ENCODE measurements at places on chromosomes 4 and X.

- no peak for DNase-seq
These were observed 62.2 kb upstream of the IL13RA1 start for GRCh38 chrX:118665204-118665603.

DNA sequence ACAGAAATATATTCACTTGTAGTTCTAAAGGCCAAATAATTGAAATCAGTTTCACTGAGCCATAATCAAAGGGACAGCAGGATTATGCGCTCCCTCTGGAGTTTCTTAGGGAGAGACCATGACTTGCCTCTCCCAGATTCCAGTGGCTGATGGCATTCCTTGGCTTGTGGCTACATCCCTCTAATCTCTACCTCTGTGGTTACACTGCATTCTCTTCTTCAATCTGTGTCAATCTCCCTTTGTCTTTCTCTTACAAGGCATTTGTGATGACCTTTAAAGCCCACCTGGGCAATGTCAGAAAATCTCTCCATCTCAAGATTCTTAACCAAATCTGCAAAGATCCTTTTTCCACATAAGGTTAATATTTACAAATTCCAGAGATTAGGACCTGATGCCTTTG, 260.2 kb downstream of the UNC5C start:
- DNase-seq = no peak

DNA sequence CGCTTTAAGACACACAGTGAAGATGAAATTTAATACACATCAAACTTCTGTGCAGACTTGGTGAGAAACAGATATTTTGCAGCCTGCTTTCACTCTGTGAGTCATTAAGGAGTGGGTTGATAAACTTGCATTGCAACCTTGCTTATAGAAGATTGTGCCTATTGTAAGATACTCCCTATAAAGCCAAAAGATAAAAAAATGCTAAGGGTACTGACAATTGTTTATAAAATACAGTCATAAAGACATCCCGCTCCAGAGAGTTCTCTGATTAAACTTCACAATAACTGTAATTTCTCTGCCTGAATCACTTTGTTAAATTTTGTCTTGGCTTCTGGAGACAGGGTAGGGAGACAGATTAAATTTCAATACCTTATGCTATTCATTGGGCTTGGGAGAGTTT, 49.1 kb downstream of the GALNT7 start:
- DNase-seq = no peak

- no peak for DNase-seq
These were observed 58.9 kb downstream of the DOCK11 start for GRCh38 chrX:118554511-118554910.

GRCh38 chr4:165774326-165774725, 98.7 kb upstream of the TLL1 start:
- no peak for DNase-seq

DNA sequence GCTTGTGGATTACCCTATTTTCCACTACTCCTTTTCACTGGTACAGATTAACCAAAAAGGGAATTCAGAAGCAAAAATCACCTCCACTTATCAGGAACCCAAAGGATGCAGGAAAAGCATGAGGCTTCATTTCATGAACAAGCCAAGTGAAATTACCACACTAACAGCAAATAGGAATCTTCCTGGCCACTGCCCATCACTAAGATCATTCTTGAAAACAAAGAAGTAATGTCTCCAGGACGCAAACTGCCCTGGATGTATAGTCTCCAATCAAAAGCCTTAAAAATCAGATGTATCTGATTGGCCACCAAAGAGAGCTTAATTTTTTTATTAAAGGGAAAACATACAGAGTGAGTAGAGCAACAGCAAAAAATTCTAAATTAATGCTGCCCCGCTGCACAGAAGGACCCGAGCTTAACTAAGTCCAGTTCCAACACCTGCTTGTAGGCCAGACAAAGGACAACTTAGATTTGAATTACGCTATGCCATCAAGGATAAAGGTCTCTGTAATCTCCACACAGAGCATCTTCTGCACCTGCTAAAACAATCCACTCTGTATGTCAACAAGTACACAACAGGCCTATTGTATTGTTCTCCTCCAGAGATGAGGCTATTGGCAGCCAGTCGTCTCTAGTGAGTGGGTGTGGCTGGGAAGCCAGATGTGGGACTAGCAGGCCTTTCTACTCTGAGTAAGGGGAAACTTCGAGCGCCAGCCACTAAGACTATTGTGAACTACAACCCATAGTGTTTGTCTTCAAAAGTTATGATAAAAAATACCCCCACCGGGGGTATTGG, 12.4 kb downstream of the ZDHHC9 start:
- no peak for DNase-seq

GRCh38 chrX:50180073-50180940, 20.5 kb downstream of the AKAP4 start:
- no peak for DNase-seq

DNA sequence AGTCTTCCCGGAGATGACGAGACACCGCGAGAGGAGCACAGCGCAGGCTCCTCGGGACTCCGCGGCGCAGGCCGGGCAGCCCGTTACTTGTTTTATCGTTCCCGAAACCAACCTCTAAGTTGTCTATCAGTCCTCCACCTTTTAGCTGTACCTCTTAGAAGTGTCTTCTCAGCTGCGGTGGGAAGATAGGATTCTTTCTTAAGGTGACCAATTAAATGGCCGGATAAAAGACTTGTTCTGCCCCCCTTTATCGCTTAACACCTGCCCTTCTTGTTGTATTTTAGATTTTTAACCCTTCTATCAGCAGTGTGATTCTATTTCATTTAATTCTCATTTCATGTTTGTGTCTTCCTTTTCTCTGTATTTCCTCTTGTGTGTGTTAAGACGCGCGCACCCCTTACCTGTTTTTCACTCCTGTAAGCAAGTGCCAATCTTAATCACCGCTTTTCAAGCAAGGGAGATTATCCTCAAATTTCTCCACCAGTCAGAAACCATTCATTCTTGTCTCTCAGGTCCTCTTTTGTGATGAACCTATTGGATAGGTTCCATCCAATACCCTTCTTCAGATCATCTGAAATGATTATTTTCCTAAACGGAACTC, at the start of gene SLC9B2:
SLC9B2 (minus strand) TSS at position 15 of the 601 bp plus-strand sequence. CDS start 9,211 bp downstream, outside the sequence.
- no peak for DNase-seq

GRCh38 chrX:62839596-62839995, 511.5 kb downstream of the SPIN4 start:
- no peak for DNase-seq

DNA sequence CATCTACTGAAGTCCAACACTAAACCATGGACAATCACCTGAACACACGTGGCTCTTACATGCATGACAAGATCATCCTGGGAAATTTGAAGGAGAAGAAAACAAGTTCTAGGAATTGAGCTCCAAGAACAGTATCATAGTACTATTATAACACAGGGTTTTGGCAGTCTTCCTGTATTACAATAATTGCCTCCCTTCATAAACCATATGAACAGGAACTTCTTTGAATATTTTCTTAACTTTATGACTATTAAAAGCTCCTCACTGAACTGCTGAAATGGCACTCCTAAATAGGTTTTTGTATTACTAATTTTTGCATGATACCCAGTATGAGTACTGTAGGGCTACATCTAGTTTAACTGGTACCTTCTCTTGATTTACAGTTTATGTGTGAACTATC, 130.0 kb downstream of the ZAR1 start:
- DNase-seq = no peak

DNA sequence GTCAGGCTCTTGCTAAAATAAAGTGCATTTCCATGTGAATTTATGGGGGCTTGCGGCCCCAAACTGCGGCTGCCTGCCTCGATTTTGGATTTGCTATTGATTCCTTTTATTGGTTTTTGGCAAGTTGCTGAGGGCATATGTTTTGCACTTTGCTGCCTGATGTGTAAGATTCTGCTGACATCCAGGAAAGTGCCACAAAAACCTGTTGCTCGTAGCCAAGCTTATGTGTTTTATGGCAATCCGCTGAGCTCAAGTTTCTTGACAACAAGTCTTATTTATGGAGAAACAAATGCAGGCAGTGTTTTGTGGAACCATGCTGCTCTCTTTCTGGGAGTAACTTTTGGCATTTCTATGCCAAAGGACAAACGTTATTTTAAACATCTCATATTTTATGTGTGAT, 97.3 kb upstream of the DDIT4L start:
- DNase-seq = no peak

- no peak for DNase-seq
These were observed 100.2 kb upstream of the CXCL13 start for GRCh38 chr4:77505275-77505957.

GRCh38 chrX:22366166-22366702, 93.5 kb downstream of the CBLL2 start:
- DNase-seq = no peak

DNA sequence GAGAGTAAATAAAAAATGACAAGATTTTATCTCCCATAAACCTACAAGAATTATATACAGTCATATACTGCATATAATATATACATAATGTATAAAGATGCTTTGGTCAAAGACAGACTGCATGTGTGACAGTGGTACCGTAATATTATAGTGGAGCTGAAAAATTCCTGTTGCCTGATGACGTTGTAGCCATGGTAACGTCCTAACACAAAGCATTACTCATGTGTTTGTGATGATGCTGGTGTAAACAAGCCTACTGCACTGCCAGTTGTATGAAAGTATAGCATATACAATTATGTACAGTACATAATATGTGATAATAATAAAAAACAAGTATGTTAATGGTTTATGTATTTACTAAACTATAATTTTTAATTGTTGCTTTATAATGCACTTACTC, 245.2 kb upstream of the CENPE start:
- DNase-seq = no peak

All from effector memory CD4-positive, alpha-beta T cell (primary cell).